ENCODE measurements at places on chromosomes 3 and 15.

- no peak for DNase-seq
Observed at GRCh38 chr3:195004512-195005250, 266.3 kb downstream of the XXYLT1 start.

GRCh38 chr3:44501971-44502370 lies 24.5 kb upstream of the ZNF445 start:
- no peak for DNase-seq

- DNase-seq = no peak
Observed at GRCh38 chr3:127105587-127105986, 87.3 kb upstream of the PRR23E start.

DNA sequence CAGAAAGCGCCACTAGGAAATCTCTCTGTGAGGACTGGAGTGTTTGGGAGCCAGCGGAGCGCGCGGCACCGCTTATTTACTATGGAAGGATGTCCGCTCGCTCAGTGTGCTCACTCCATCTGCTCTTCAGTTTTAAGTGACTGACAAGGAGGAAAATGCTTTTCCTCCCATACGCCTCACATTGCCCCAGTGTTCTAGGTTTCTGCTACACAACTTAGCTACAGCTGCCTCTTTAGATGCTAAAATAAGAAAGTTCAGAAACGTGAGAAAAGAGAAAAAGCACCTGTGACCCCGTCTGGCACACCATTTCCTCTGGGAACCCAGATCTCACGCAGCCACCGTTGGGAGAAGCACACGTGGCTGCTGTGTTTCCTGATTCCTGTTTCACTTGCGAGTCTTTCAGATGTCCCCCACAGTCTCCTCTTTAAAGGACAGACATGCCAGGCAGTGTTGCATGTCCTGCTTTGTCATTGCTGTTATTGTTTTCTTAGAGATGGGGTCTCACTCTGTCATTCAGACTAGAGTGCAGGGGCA lies 11.7 kb upstream of the MUSTN1 start:
- DNase-seq = no peak

- DNase-seq = no peak
Observed at GRCh38 chr3:64616953-64617352, 70.8 kb downstream of the ADAMTS9 start.

DNA sequence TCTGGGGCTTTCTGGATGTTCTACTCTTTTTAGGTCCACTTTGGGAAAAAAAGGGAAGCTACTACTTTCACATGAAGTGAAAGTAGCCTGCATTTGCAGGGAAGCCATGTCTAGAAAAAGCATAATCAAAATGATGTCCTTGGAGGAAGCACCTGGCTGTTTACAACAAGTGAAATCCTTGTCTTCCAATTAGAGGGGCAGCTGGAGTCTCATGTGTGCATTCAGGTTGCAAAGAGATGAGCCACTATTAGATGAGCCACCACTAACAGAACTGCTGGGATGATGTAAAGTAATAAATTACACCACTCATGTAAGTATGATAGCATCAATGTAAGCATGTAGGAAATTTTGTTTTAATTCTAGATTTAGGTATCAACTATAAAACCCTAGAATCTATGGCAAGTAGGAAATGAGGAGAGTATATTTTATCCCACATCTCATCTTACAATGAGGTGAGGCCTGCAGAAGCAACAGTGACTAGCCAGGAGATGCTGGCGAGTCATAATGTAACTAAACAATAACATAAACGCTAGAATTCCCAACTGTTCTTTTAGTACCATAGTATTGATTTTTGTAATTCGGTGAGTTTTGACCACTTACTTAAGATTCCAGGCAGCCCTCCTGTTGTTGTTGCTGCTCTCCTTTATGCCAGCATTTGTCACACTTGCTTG lies 75.9 kb downstream of the TMEM108 start:
- DNase-seq = no peak

DNA sequence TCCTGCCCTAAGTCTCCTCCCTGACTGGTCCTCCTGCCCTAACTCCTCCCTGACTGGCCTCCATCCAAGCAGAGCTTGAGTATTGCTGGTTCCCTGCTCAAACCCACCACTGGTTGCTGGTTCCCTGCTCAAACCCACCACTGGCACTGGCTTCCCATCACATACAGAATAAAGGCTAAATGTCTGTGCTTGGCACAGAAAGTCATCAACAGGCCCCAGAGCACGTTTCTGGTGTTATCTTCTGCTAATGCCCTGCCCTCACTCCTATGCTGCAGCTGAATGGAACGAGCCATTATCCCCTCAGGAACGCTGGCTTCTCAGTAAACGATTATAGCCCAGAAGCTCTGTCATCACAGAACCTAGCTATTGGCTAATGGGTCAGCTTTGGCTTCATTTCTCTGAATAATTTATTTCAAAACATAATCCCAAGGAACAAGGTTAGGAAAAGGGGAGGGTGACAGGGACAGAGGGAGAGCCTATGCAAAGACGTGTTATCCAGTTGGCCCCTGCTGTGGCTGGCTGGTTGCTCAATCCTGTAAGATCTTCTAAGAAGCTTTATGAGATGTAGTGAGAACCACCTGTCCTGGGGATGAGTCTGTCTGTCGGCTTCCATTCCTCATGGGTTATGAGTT lies 6.3 kb upstream of the MUC20 start:
- no peak for DNase-seq

DNA sequence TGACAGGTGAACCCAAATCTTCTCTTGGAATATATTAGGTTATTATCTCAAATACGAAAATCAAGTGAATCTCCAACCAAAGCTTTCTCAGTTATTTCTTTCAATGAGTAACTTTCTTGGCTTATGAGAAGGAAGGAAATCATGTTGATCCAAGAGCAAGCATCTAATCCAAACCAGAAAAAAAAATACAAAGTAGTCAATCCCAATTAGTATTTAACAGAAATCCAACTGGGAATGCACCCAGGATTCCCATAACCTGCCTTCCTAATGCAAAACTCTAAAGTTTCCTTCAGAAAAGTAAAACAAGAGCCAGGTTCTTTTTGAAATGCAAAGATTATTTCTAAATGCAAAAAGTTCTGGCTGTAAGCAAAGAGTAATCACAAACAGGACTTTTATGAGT lies 289.3 kb downstream of the SHOX2 start:
- DNase-seq = no peak

- DNase-seq = no peak
Observed at GRCh38 chr15:61337541-61337940, 108.4 kb upstream of the RORA start.

DNA sequence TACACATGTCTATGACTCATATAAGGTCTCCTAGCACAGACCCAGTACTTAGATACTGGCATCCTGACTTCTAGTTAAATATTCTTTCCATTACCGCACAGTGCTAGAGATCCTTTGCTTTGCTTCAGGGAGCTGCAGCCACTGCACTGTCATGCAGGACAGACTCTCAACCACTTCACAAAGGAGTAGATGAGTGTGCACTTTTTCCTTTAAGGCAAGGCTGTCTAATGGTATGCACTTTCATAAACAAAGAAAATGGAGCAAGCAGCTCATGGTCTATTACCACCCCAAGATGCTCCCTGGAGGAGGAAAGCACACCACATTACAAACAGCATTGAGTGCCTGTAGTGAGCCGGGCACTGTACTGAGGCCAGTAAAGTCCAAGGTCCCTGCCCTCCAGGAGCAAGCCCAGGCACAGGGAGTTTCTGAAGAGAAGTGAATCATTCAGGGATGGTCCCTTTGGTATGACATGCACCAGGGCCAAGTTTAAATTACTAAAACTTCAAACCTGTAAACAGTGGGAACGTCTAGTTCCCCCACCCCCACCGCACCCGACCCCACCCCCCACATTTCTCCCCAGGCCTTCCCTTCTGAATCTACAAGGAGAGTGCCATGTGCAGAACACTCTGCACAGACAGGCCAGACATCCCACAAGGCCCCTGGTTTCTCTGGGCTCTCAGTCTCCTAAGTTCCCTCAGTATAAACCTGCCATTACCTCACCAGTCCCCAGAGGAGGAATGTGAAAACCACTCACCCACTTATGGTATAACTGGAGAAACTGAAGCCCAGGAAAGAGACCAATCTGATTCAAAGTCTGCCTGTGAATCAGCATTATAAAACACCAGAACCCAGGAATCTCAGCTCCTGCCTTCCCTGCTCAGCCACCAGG lies 107.8 kb upstream of the BCL6 start:
- DNase-seq = no peak

DNA sequence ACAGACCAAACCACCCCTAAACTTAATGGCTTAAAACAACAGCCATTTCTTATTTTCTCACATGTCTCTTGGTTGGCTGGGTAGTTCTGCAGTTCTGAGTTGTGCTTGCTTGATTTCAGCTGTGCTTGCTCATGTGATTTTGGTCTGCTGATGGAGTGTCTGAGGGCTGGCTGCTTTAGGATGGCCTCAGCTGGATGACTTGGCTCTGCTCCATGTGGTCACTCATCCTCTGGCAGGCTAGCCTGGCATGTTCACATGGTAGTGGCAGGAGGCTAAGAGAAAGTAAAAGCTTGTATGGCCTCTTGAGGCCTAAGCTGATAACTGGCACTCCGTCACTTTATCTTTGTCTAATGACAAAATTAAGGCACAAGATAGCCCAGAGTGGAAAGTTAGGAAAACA lies 4.1 kb downstream of the SV2B start:
- no peak for DNase-seq

- no peak for DNase-seq
Observed at GRCh38 chr3:126498929-126499328, 18.6 kb downstream of the UROC1 start.

- DNase-seq = no peak
Observed at GRCh38 chr15:58081456-58081855, 15.9 kb upstream of the ALDH1A2 start.

- no peak for DNase-seq
Observed at GRCh38 chr3:36493051-36493450, 112.7 kb downstream of the STAC start.

DNA sequence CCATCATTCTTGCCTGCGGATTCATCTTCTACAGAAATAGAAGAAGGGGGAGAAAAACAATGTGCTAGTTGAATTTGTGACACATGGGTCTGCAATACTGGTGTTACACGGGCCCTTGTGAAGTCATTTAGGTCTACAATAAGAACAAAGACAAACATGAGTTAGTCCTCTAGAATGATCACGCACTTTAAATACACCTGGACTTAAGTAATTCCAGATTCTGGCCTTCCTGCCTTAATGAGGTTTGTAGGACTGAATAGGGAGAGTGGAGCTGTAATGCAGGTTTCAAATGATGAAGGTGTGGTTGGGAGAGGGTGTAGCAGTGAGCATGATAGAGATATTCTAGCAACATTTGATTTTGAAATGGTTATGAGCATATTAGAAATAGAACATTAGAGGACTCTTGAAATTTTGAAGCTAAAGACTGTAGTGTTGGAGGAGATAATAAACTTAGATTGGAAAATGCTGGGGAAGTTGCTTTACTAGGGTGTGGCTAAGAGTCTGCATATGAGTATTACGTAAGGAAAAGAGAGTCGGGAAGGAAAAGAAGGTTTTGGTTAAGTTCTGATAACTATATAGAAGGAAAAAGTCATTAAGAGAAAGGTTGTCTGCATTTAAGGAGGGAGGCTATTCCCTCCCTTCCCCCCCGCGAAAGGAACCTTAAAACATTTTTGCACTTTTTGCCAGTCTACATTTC lies 606 bp downstream of the EIF2A start:
- no peak for DNase-seq

DNA sequence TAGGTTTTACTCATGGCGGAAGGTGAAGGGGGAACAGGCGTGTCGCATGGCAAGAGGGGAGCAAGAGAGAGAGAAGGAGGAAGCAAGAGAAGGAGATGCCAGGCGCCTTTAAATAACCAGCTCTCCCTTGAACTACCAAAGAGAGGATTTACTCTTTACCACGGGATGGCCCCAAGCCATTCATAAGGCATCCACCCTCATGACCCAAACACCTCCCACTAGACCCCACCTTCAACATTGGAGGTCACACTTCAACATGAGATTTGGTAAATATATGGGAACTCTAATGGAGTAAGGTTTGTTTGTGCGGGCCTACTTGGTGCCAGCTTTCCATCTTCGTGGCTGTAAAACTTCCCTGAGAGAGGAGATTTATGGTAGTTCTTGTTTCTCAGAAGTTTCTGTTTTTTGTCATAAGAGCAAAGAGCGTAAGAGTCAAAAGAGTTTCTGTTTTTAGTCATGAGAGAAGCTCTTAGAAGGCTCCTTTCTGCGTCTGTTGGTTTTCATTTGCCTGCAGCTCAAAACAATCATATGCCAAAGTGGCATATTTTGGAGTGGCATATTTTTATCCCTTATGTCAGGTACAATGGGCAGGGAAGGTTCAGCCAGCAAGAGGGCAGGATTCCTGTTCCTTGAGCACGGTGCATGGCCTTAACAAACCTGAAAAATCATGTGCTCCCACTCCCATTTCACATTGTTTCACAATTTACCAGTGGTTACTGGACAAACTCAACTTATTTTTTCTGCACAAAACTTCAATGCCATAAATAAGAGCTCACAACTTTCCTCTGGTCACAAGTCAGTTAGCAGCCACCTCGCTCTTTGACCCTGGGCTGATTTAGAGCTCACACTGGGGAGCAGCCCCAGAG lies 12.5 kb downstream of the PML start:
- no peak for DNase-seq

GRCh38 chr3:31946484-31947081 lies 34.5 kb downstream of the OSBPL10 start:
- no peak for DNase-seq

DNA sequence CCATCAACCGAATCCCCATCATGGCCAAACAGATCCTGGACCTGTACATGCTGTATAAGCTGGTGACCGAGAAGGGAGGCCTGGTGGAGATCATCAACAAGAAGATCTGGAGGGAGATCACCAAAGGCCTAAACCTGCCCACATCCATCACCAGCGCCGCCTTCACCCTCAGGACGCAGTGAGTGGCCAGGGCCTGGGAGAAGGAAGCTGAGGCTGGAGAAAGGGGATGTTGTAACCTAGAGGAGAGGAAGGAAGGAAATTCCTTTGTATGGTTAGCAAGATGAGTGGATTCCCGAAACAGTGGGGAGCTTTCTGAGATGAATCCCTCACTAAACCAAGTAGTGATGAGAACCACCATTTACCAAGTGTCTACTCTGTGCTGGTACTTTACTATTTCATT lies 25.8 kb upstream of the CLK3 start:
- no peak for DNase-seq

- no peak for DNase-seq
Observed at GRCh38 chr15:80188251-80188650, 35.5 kb downstream of the FAH start.

DNA sequence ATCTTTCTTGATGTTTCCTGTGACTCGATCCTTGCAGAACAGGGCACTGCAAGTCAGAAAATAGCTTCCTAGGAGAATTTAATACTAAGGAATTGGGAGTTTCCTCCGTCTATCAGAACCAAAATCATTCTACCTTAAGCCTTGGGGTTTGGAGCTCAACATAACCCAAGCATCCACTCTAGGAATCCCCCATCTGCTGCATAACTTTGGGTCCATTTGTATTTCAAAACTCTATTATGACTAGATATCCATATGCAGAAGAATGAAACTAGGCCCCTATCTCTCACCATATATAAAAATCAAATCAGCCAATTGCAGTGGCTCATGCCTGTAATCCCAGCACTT lies 61.7 kb upstream of the AKAP13 start:
- DNase-seq = no peak

DNA sequence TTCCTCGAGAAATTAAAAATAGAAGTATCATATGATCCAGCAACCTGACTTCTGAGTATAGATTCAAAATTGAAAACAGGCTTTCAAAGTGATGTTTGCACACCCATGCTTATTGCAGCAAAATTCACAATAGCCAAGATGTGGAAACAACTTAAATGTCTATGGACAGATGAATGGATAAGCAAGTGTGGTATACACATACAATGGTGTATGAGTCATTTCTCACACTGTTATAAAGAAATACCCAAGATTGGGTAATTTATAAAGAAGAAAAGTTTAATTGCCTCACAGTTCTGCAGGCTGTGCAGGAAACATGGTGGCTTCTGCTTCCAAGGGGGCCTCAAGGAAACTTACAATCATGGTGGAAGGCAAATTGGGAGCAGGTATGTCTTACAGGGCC lies 100.8 kb downstream of the KLF13 start:
- DNase-seq = no peak

All from KBM-7 (cell line).